ENCODE measurements at places on chromosomes 3 and 15.

DNA sequence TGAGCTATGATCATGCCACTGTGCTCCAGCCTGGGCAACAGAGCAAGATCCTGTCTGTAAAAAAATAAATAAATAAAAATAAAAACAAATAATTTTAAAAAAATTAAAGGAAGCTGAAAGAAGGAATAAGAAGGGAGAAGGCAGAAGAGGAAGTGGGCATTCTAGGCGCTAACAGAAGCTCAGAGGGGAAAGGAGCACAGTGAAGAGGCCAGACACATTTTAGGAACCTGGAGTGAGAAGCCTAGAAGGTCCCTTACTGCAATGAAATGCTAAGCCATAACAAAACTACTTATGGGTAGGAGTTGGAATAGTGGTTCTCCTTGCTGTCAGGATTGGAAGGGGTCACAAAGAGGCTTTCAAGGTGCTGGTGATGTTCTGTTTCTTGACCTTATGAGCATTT lies 64.0 kb downstream of the ITGB5 start:
- no peak for DNase-seq

GRCh38 chr15:69826819-69827175 lies 270.9 kb downstream of the TLE3 start:
- DNase-seq = peak; percentile 12

DNA sequence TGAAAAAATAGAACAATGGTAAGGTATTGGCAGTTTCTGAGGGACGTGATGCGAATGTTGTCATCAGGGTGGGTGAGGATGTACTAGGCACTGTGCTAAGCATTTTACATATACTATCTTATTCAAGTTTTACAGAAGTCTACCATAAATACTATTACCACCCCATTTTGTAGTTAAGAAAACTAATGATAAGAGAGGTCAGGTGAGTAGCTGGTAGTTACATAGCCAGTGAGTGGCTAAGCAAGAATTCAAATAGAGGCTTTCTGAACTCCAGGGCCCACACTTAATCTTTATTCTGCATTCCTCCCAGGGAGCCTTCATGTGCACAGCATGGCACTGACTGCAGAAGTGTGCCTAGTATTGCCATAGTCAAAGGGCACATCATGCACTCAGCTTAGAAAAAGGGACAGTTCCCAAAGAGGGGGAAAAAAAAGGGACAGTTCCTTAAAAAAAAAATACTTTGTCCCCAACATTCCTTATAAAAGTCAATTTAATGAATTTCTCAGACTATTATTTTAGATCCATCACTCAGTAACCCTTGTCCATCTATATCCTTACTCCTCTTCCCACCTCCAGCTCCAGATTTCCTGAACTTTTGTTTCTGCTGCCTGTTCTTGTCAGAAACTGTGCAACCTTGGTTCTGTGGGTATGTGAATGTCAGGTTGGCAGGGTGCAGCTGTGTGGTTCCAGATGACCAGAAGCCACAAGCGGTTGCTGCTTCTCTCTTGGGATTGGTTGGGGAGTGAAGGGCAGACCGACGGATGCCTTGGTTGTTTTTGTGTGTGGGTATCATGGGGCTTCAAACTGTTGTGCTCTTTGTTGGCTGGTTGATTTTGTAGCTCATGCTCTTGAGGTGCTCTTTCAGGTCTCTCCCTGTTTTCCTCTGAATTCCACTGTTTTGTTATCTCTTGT lies 8.3 kb downstream of the MAPKBP1 start:
- no peak for DNase-seq

- DNase-seq = no peak
Measured at GRCh38 chr3:177906578-177907229, 629.5 kb upstream of the KCNMB2 start.

DNA sequence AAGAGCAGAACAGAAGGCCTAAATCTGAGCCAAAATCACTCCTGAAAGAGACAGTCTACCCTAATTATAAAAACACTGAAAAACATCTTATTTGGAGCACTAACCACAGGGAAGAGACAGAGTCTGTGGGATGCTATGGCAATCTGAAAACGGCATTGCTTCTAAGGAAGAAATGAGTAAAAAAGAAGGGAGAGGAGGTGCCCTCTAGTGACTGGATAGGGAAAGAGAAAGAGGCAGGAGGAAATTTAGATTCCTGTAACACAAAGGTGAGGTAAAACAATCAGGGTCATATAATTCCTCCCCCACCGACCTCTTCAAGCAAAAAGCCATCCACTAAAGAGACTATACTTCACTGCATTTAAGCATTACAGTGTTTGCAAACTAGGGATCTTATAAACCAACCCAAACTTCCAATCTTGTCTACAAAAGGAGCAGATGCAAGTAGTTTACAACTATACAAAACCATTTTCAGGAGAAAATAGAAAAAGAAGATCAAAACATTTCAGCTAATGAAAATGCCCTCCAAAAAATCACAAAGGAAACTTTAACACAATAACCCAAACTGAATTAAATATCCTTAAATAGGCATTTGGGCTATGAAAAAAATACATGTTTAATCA lies 32.6 kb downstream of the HACD2 start:
- peak; percentile 25 for DNase-seq

DNA sequence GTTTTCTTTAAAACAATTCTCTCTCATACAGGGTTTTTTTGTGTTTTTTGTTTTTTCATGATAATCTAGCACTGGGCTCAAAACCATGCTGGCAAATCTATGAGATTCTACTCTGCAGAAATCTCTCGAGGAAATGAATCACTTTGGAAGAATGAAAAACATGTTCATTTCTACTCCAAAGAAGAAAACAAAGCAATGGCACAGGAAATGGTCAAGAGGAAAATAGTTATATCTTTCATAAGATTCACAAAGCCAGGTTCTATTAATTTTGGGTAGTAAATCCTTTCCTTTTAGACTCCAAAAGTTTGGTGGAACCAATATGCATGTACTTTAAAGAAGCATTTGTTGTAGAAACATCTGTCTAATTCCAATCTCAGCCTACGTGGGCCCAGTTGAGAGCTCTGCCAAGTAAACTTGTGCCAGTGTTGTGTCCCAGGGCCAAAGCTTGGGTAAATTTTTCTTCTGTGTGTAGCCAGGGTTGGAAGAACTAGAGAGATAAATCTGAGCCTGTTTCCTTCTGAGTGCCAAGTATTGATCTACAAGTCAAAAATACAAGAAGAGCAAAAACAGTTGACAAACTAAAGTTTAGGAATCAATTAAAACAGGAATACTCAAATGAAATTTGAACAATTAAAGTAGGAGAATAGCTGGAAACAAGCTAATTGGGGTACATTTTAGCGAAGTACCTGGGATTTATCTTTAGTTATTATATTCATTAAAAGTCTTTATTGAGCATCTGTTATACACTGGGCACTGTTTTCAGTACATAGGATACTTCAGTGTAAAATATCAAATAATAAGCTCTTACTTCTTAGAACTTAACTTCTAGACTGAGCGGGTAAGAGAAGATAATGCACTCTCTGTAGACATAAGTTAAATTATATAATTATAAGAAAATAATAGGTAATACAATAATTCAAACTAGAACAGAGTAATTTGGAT lies 657.5 kb upstream of the NECTIN3 start:
- peak; percentile 77 for DNase-seq

GRCh38 chr15:78628227-78628626 lies 7.4 kb upstream of the CHRNA3 start:
- DNase-seq = no peak

DNA sequence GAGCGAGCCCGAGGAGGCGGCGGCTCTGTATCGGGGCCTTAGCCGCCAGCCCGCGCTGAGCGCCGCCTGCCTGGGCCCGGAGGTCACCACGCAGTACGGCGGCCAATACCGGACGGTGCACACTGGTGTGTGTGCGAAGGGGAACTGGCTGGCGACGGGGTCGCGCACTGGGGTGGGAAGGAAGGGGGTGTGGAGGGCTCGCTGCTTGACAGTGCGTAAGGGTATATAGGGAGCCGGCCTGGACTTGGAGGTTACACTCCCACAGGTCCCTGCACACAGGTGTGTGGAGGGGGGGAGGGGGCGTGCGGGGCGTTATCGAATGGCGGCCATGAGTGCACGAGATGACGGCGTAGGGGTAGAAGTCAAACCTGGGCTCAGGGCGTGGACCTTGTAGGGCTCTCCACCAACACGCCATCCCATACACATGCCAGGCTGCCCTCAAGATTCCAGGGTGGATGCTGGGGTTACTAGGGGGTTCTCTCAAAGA lies 389 bp downstream of the APEH start:
- no peak for DNase-seq

DNA sequence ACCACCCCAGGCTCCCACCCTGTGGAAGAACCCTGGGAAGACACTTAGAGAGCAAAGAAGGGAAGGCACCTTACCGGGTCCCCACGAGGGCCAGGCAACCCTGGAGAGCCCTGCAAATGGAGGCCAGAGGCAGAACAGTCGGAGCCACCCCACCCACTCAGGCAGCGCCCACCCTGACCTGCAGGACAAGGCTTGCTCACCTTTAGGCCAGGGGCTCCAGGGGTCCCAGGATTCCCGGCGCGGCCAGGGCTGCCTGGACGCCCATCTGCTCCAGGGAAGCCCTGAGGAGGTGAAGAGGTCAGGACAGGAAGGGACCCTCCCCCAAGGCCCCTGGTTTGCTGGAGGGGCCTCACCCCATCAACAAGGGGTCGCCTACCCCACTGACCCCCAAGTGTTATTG lies 10.3 kb downstream of the COL7A1 start:
- DNase-seq = no peak

- DNase-seq = peak; percentile 26
Measured at GRCh38 chr3:17023006-17023664, 138.4 kb downstream of the PLCL2 start.

DNA sequence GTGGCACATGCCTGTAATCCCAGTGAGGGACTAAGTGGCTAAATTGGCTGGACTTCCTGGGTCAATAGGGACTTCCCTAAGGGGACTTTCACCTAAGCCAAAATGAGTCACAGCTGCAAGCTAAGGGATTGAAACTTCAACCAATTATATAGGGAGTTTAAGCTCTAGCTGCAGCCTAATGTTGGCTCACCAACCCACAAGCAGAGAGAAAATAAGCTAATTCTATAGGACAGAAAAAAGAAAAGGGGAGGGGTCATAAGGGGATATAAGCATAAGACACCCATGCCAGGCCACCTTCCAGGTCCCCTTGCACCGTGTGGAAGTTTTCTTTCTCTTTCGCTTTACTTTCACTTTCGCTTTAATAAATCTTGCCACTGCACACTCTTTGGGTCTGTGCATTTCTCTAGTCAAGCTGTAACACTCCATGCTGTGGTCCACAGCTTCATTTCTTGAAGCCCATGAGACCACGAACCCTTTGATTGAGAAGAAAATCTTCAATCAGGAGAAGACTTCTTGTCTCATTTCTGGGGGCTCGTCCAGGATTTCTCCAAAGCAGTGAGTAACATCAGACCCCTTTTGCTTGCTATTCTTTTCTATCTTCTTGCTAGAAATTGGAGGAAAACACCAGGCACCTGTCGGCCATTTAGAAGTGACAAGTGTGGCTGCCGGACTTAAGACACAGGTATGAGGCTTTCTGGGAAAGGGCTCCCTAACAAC lies 192.3 kb downstream of the IGSF11 start:
- peak; percentile 9 for DNase-seq

DNA sequence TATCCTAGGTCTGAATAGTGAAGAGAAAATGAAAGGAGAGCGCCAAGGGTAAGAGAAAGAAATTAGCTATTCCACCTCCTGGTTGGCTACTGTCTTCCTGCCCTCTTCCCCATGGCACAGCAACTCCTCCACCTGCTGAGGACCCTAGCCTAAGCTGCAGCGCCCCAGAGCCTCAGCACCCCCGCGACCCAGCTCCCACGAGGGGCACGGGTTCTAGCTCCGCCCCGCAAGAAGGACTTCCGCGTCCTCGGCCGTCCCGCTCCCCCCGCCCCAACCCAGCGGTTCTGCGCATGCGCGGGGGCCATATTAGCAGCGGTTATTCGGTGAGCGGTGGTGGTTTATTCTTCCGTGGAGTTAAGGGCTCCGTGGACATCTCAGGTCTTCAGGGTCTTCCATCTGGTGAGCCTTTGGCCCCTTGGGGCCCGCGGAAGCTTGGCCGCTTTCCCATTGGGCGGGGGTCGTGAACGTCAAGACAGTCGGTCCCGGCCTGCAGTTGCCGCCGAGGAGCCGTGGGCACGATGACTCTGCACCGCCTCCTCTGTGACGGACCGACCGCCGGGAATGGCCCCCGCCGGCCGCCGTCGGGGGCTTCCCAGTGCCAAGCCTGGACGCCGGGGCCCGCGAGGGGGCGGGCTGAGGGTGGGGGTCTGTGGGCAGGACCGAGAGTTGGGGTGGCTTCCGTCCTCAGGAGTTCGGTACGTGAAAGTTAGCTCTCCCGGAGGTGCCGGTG lies at the start of gene PSMA4:
Gene PSMA4, plus strand, starts transcription at position 304 of the 730 bp plus-strand sequence. CDS start 1,484 bp downstream, outside the sequence.
- peak; percentile 80 for DNase-seq

All from fibroblast of lung (primary cell).